ENCODE measurements at places on chromosomes 2 and 18.

DNA sequence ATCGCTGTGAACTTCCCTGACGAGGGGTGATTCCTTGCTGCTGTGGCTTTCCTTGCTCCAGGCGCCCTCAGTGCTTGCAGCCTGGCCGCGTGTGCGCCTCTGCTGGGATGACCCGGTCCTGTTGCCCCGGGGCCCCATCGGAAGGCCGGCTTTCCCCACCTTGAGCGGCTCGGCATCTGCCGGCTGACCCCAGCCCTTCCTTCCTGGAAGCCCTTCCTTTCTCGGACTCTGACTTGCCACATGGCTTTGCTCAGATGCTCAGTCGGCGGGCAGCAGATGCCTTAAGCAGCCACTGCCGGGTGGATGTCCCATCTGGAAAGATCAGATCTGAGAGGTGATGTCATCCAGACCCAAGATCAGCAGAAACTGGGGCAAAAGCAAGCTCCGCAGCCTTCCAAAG lies 100.5 kb upstream of the ODC1 start:
- DNase-seq, result peak; percentile 29

GRCh38 chr2:16130541-16130880 lies 190.2 kb downstream of the MYCN start:
- DNase-seq, result no peak

GRCh38 chr2:76760367-76760704 lies 761.8 kb downstream of the LRRTM4 start:
- no peak for DNase-seq

- DNase-seq, result no peak
These were observed 151.7 kb downstream of the MCFD2 start for GRCh38 chr2:46763861-46764260.

- DNase-seq, result no peak
These were observed 20.0 kb upstream of the ITGAV start for GRCh38 chr2:186569897-186570296.

GRCh38 chr2:147945660-147946059 lies 74.9 kb downstream of the ORC4 start:
- DNase-seq, result no peak

DNA sequence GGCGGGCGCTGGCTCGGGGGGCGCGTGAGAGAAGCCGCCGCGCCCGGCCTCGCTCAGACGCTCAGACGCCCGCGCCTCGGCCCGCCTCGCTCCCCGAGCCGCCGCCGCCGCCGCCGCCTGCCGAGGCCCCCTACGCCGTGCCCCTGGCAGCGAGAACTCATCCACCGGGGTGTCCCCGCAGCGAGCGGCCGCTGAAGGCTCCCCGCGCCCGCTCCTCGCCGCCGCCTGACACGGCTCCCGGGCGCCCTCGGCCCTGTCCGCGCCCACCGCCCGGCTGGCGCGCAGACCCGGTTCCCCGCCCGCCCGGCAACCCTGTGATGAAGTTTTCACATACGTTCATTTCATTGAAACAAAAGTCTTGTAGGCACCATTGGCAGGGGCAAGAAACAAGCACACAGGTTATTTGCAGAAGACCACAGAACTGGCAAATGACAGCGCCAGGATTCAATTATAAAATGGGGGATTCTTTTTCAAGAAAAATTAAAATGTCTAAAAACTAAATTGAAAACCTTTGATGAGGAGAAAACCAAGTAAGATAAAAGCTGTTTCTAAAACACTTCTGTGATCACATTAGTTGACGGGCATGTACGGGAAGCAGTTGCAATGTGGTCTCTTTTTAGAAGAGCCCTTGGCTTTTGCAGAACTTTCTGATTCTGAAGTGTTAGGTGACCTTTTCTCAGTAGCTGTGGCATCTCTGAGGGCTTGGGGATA lies 50.5 kb upstream of the TUBA3D start:
- peak; percentile 27 for DNase-seq

- DNase-seq, result no peak
These were observed 685.6 kb upstream of the SALL3 start for GRCh38 chr18:78293940-78294541.

DNA sequence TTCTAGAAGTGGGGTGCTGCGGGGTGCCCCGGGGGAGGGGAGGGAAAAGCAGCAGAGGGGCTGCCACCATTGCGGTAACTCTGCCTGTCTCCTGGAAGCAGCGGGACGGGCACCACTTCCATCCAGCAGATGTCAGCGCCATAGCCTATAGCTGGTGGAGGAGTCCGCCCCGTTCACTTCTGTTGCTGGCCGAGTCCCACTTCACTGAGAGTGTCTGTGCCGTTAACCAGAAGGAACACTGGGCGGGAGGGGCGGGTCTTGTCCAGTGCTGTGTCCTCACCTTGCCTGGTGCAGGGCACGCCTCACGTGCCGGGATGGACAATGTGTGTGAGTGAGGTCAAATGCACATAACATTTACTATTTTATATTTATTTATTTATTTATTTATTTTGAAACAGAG lies 19.3 kb upstream of the ODC1 start:
- DNase-seq, result no peak

DNA sequence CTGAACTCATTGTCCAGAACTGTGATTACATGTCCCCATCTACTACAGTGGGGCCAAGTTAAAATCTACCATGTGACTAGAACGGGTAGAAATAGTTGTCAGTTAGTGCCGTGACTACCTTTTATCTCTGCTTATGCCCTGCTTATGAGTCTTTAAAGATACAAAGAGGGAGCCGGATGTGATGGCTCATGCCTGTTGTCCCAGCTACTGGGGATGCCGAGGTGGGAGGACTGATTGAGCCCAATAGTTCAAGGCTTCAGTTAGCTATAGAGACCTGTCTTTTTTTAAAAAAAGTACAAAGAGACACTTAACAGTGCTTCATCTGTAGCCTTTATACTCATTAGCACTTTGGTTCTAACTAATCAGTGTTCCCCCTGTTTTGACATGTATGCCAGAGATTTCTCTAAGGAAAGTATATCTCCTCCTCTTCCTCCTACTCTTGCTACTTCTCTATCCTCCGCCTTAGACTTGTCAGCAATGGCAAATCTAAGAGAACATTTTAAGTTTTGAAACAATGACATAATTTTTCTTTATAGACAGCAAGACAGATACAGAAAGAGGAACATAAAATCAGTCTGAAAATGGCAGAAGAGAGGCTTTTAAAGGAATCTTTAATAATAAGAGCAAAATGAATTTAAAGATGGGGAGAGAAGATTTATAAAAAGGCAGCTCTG lies 45.0 kb downstream of the NBEAL1 start:
- no peak for DNase-seq

DNA sequence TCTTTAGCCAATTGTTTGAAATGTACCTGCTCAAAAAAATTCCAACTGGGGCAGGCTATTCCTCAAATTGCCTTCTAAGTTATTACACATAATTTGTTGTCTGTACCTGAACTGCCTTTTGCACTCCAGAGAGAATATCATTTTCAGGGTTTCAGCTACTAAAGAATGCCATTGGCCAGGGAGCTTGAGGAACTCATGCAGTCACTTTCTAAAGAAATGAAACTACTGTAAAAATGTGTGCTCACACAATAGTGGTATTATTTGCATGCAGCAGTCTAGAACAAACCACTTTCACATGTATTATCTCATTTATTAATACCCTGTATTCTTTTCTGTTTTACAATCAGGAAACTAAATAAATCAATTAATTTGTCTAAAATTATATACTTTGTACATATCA lies 152.2 kb downstream of the PID1 start:
- DNase-seq, result no peak

GRCh38 chr2:236045251-236046235 lies 122.6 kb downstream of the GBX2 start:
- no peak for DNase-seq

GRCh38 chr2:204199357-204199756 lies 262.8 kb downstream of the ICOS start:
- no peak for DNase-seq

DNA sequence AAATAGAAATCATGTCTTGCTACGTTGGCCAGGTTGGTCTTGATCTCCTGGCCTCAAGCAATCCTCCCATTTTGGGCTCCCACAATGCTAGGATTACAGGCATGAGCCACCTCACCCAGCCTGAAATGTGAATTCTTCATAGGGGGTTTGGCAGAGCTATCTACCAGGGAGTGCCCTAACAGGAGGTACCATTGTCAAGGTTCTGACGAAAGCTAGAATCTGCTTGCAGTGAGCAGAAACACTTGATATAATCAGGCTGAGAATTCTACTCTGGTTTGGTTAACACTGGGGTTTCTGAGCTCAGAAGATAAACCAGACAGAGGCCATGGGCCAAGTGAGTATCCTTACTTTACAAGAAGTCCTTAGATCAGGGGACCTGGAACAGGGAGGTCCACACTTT lies 7.2 kb upstream of the LAMA3 start:
- no peak for DNase-seq

GRCh38 chr2:38439863-38440262 lies 62.8 kb upstream of the ATL2 start:
- no peak for DNase-seq

GRCh38 chr18:22523481-22523880 lies 105.8 kb upstream of the CTAGE1 start:
- no peak for DNase-seq

GRCh38 chr2:39537150-39537549 lies 100.1 kb upstream of the MAP4K3 start:
- DNase-seq, result no peak

DNA sequence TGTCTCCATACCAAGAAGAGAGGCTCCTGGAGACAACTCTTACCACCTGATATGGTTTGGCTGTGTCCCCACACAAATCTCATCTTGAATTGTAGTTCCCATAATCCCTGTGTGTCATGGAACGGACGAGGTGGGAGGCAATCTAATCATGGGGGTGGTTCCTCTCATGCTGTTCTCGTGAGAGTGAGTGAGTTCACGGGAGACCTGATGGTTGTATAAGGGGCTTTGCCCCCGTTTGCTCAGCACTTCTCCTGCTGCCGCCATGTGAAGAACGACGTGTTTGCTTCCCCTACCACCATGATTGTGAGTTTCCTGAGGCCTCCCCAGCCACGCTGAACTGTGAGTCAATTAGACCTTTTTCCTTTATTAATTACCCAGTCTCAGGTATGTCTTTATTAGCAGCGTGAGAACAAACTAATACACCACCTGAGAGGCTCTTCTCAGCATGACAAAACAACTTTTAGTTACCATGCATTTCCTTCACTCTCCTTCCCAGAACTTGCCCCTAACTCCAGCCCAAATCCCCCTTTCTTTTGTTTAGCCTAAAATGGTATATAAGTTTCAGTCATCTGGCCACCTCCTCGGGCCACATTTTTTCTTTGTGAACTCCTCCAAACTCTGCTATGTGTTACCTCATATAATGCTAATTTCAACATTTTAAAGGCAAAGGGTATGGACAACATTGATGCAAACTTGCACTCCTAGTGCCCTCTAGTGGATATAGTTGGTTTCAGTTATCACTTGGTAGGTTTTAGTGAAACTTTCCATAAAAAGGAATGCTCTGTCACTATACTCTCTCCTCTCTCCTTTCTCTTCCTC lies 58.6 kb upstream of the SLC25A52 start:
- no peak for DNase-seq

Data from WTC11 (cell line).